Panc1 (cell line): ENCODE measurements at places on chromosomes 5 and 9. TPM values are rescaled to one million over a fixed set of nuclear protein-coding genes. Genes with fewer than 3 reads are reported as not detected.

The RPL37 gene
- 916 TPM for total RNA-seq

The S1PR3 gene
- total RNA-seq = 8.1 TPM

The EPB41L4B gene
- total RNA-seq = 27.8 TPM

The SPINK7 gene
- total RNA-seq = not detected

The PAEP gene
- not detected for total RNA-seq

The TAL2 gene
- not detected for total RNA-seq

The SH2D3C gene
- total RNA-seq = 0.49 TPM
